Common myeloid progenitor, CD34-positive (primary cell): ENCODE measurements at places on chromosomes 1 and 21.

DNA sequence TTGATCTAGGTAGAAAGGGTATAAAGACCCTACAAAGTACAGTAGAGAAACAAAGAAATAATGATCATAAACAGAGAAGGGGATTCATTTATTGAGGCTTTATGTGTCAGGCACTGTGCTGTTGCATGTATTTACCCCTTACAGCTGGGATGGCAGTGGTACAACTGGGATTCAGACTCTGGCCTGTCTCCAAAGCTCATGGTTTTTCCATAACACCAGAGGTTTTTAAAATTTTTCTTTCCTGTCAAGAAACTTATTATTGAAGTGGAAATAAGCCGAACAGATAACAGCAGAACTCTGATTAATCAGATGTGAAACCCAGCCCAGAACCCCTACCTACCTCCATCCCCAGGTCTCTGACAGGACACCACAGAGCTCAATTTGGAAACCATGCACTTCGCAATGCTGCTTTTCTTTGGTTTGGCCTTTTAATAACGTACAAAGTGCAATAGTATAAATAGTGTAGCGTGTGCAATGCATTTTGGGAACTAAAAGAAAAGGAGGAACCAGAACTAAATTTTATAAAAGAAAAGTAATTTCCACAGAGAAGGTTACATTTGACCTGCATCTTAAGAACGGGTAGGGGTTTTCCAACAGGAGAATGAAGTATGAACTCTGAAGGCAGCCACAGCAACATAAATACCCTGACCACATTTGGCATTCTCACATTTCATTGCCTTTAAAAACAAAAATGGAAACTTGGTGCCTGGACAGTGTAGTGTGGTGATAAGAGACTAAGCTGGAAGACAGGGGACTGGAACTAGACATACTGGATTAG lies 92.0 kb upstream of the S1PR1 start:
- no peak for DNase-seq

- DNase-seq = no peak
These were observed 171.4 kb downstream of the CAMTA1 start for GRCh38 chr1:6956488-6957159.

DNA sequence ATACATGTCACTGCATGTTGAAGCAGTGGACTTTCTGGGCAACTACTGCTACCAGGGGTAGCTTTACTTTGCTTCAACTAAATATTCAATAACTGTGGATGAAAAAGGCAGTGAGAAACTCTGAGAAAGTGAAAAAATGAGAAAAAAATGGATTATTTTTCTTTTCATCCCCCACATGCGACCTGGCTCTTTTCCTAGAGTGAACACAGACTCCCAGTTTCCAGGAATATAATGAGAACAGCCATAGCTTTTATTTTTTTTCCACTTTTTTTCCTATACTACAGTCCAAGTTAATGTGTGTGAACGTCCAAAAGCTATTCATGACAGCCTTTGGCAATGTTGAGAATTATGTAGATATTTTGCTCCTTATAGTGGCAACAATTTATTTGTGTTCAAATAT lies 230.4 kb downstream of the DNM3 start:
- no peak for DNase-seq

DNA sequence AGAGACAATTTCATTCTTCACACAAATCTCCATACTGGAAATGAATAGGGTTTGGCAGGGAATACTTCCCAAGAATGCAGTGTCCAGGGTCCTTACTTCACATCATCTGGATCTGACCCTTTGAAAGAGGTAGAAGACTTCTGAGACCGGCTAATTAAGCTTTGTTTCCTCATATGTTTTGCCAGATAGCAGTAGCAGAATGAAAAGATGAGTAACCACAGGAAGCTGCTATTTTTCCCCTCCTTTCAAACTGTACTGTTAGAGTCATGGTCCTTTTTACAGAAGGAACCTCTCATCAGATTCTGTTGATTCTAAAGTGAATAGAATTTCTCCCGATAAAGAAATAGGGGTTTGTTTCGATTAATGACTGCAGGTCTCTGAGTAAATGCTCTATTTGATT lies 1.4 kb upstream of the OLFML3 start:
- DNase-seq = peak; percentile 31

- DNase-seq = peak; percentile 47
These were observed 30.4 kb downstream of the ERG start for GRCh38 chr21:38467911-38468310.

- peak; percentile 68 for DNase-seq
These were observed 9.6 kb downstream of the P3H1 start for GRCh38 chr1:42756956-42757891.

DNA sequence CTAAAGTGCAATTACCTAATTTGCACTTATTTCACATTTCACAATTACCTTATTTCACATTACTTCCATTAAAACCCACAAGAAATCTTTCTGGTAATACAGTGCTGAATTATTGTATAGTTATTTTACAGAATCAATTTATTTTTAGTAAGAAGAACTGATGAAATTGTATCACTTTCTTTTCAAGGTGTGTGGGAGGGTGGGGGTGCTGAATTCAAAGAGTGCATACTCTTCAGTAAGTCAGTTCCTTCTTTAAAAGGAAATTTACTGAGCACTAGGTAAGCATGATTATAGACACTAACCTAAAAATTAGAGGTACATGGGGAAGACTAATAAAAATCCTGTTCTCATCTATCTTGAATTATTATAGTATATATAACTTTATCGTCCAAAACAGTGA lies 731.6 kb upstream of the ADGRL4 start:
- DNase-seq = no peak

- peak; percentile 10 for DNase-seq
These were observed 27.3 kb downstream of the TEX35 start for GRCh38 chr1:178540204-178540603.

GRCh38 chr1:233480198-233480597 lies 133.7 kb upstream of the KCNK1 start:
- no peak for DNase-seq

GRCh38 chr1:17618558-17619247 lies 79.2 kb downstream of the ARHGEF10L start:
- DNase-seq = no peak

GRCh38 chr1:199742547-199742946 lies 285.0 kb upstream of the NR5A2 start:
- peak; percentile 87 for DNase-seq

GRCh38 chr1:154154534-154155191 lies at the start of gene NUP210L:
TSS of gene NUP210L (minus strand) at chr1:154155073.
- DNase-seq = peak; percentile 60

DNA sequence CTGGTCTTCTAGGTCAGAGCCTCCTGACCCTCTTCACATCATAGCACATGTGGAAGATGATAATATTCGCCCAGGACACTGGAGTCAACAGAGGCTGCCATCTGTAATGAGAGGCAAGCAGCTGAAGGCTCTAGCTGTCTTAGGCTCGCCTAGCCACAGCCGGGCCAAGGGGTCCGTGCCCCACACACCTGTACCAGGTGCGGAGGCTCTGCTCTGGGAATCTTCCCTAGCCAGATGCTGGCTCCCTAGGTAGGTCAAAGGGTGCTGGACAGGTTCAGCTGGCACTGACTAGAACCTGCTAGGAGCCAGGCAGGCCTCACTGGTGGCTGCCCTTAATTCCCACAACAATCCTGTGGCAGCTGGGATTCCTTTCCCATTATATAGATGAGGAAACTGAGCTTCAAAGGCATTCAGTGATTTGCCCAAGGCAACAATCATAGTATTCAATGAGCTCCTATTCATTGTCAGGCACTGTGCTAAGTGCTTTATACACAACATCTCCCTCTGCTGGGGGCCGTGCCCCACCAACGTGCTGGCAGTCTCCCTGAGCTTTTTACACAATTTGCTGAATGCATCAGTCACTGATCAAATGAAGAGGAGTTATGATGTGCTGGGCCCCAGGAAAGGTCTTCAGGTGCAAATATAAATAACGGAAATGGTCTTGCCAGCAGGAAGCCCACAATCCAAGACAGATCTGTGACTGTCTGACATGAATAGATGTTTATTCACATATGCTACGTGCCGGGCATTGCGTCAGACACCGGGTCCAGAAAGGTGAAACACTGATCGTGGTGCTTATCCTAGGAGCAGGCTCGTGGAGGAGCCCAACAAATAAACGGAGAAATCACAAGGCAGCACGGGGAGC lies 58.0 kb downstream of the DDX20 start:
- DNase-seq = peak; percentile 2

DNA sequence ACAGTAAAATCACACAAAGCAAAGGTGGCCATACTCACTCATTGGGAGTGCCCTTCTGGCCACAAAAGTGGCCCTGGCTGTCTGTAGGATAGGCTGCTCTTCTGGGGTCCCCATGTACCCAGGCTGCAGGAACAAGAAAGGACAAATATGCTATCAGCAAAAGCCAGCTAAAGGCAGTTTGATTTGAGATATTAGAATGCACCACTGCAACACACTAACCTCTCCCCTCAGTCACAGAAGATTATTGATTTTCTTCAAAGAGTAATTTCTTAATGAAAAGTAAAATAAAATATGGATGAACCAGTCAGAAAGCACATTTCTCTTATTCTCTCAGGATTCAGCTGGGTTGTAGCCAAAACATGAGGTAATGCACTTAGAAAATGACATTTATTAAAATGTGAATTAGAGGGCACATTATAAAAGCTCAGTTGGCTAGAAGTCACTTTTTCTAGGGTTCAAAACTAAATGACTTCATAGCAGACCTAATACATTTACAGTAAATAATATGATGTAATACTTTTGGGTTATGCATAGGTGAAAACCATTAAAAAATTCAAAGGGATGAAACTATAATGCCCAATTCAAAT lies 140.8 kb downstream of the LHX8 start:
- DNase-seq = no peak

DNA sequence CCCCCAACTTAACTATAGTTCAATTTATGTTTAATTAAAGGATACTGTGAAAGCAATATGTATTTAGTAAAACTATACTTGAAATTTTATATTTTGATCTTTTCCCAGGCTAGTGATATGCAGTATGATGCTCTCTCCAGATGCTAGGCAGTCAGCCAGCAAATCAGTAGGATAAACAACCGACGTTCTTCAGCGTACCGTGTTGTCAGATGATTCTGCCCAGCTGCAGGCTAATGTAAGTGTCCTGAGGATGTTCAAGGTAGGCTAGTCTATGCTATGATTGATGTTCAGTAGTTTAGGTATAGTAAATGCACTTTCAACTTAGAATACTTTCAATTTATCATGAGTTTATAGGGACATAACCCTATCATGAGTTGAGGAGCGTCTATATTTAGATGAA lies 762.6 kb downstream of the MRPL39 start:
- no peak for DNase-seq

- DNase-seq = no peak
These were observed 5.3 kb downstream of the TTC24 start for GRCh38 chr1:156584813-156585212.

DNA sequence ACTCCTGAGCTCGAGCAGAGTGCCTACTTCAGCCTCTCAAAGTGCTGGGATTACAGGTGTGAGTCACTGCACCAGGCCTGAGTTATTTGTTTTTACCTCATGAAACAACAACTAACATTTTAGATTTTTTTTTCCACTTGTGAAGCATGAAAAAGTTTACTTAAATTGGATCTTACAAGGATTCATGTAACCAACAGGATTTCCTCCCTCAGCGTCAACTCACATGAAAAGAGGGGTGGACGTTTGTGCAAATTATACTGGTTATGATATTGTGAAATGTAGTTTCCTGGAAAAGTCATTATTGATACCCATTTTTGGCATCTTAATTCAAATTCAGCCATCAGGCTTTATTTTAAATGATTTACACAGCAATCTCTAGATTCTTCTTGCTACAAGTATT lies 6.5 kb downstream of the CNST start:
- peak; percentile 64 for DNase-seq

DNA sequence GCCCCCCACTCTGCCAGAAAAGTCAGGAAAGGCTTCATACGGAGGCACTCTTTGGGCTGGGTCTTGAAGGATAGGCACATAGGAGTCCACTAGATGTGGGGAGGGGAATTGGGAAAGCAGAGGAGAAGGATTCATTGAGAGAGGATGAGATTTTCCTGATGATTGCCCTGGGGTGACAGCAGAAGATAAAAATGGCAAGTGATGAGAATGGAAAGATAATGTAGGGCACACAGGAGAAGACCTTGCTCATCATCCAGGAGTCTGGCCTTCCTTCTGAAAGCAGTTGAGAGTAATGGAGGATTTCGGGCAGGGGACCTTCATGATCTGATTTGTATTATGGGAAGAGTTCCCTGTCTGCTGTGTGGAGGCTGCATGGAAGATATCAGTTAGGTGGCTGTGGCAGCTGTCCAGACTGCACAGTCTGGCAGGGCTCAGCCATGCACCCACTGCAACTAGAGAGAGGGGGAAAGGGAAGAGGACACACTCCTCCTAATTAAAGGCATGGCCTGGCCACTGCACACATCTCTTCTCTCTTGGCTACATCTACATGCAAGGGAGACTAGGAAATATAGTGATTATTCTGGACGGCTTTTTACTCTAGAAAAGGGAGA lies 9.6 kb upstream of the FABP3 start:
- DNase-seq = no peak

GRCh38 chr1:234975122-234975940 lies 153.3 kb downstream of the TOMM20 start:
- peak; percentile 87 for DNase-seq

DNA sequence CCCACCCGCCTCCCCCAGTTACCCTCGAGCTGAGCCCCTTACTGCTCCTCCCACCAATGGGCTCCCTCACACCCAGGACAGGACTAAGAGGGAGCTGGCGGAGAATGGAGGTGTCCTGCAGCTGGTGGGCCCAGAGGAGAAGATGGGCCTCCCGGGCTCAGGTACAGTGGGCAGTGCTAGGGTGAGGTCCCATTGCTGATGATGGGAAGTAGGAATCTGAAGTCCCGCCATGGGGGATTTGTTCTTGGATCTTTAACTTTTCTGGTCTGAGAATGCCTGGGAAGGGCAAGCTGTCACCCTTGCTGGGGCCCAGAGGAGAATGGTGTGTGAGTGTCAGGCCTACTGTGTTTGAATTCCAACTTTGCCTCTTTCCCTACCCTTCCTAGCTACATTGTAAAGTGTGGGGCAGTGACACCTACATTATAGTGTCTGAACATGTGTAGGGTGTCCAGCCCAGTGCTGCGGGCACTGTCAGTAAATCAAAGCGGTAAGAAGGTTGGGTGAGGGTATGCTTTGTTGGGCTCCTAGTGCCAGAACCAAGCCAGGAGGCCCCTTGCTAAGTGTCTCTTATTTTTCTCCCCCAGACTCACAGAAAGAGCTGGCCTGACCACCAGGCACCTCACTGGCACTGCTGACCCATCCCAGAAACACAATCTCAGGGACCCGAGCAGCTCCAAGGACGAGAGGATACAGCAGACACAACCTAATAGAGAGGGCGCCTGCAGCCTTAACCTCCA lies 44.7 kb downstream of the YARS1 start:
- no peak for DNase-seq

DNA sequence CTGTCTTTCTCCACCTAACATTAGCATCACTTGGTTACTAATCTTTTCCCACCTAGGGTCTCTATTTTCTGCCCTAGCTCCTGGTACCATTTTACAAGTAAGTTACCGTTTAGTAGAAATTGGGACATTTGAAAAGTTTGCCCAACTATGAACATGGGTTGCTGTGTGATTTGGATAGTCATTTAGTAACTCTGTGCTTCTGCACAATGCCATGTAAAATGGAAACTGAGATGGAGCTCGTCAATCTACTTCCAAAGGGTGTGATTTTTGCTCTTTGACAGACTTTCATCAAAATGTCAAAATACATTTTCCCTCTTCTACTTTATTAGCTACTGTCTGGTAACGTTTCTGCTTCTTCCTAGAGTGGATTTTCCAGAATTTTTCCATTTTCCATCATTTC lies 381.5 kb upstream of the B3GALT2 start:
- no peak for DNase-seq

- no peak for DNase-seq
These were observed 4.4 kb downstream of the DRAXIN start for GRCh38 chr1:11695861-11696260.

GRCh38 chr1:228178737-228179684 lies 13.4 kb downstream of the IBA57 start:
- DNase-seq = peak; percentile 62
